Fibroblast of upper back skin (primary cell): ENCODE measurements at places on chromosomes 3 and 15.
A peak's percentile ranks its signal among the peaks of the same experiment; 100 is the strongest.

DNA sequence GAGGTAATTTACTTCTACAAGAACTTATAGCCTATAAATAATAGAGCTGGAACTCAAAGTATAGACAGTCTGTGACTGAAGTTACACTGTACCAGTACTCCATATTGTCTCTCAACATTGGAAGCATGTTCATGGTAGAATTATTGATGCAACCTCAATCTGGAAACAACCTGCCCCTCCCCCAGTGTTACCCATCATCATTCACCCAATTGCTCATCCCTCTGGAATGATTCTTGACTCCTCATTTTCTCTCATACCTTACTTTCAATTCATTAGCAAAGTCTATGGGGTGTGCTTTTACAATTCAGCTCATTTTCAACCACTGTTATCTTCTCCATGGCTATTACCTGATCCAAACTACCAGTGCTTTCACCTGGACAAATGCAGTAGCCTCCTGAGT is 151.7 kb downstream of the CPNE4 start:
- DNase-seq: peak; percentile 5

DNA sequence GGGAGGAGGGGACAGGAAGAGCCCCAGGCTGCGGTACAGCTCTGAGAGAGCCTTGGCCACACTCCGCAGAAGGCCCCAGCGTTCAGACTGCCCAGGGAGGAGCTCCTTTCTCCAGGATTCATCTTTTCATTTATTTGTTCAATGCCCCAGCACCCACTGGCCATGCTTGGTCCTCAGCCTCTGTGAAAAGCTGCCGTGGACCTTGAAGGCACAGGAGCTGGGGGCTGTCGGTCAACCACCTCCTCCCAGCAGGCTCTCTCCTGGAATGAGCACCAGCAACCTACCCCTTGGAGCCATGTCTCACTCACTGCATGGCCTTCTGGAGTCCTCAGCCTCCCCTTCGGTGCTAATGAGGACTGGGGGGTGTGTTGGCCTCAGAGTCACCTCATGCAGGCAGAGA is 21.6 kb upstream of the PRR23E start:
- no peak for DNase-seq

- peak; percentile 57 for DNase-seq
These were observed 1.6 kb downstream of the THBS1 start for GRCh38 chr15:39582286-39582976.

DNA sequence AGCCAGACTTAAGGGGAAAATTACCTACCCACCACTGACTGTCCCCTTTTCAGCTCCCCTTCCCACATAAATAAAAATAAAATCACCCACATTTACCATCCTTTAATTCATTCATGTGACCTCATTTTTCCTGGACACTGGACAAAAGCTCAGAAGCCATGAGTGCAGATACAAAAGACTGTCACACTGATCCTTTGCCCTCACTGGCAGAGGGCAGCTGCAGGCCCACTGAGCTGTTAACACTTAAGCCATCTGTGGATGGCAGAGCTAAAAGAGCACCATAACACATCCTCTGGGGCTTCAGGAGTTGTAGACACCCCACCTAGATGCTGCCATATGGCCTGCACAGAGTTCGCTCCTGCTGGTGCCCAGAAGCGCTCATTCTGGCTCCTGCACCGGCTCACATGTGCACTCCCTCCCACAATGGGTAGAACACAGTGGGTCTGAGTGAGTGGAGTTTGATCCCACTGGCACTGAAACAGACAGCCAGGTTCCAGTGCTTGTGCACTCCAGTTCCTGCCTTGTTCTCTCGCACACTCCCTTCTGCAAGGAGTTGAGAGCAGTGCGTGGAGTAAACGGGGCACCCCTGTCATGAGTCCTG is 38.8 kb downstream of the EDC3 start:
- no peak for DNase-seq

DNA sequence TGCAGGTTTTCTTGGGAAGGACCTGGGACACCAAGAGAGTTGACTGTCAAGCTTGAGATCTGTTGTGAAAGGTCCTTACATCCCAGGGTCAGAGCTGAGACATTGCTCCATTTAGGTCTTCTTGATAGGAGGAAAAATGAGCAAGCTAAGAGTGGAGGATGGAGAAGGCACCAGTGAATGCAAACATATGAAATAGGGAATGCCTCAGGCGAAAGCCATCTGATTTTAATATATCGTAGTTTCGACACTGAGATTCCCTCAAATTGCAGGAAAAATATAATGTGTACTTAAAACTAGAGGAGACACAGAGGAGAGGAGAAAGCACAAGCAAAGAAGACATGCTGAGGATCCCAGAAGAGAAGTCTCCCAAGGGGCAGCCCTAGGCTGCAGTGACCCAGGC is 85.5 kb downstream of the TM4SF4 start:
- DNase-seq: no peak

DNA sequence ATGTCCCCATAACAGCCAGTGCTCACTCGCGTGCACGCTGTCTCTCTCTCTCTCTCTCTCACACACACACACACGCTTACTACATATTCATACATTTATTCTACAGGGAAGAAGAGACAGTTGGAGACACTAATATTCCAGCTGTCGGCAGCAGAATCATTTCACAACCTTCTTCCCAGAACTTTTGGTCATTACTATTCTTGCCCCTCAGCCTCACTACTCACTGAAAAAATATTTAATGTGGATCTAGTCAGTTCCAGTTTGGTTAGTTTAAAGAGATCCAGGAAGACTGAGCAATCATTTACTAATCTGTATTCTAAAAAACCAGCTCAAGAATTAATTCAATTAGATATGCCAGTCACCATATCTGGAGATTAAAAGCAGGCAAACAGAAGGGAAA is 394.9 kb downstream of the PTPRG start:
- peak; percentile 88 for DNase-seq

DNA sequence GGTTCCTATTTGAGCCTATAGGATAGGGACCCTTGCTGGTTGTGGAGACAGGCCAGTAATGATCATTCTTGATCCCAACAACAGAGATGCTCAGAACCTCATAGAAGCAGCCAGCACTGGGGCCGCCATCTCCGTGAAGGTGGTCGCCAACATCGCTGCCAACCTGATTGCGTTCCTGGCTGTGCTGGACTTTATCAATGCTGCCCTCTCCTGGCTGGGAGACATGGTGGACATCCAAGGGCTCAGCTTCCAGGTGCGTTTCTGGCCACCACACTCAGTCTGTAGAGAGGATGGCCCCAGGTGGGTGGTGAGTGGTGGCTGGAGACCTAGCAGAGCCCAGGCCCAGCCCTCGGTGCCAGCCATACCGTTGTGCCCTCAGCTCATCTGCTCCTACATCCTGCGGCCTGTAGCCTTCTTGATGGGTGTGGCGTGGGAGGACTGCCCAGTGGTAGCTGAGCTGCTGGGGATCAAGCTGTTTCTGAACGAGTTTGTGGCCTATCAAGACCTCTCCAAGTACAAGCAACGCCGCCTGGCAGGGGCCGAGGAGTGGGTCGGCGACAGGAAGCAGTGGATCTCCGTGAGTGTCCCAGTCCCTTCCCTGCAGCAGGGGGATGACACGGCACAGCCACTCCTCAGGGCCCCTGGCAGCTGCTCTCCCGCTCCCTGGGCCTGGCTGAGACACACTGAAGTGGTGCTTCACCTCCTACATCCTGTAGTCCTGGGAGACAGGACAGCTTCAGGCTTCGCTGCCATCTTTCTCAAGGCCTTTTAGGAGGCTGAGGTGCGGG is 46.5 kb upstream of the PDE8A start:
- DNase-seq: no peak

GRCh38 chr3:108243243-108243642 is 21.0 kb upstream of the IFT57 start:
- DNase-seq: no peak

GRCh38 chr3:8529181-8529637 is 27.6 kb downstream of the LMCD1 start:
- DNase-seq: no peak

- no peak for DNase-seq
These were observed 201.0 kb upstream of the FEZF2 start for GRCh38 chr3:62574266-62574898.
